ENCODE measurements at places on chromosomes 5 and 9. TPM values are rescaled to one million over a fixed set of nuclear protein-coding genes. Genes with fewer than 3 reads are reported as not detected.

BNIP1 gene
- 22.1 TPM for total RNA-seq

PALM2AKAP2 gene
- 31.7 TPM for total RNA-seq

PAEP gene
- total RNA-seq: not detected

RPL12 gene
- total RNA-seq: 1,832 TPM

STC2 gene
- 68.5 TPM for total RNA-seq

PCDHA7 gene
- 0.88 TPM for total RNA-seq

PCDH1 gene
- 2.2 TPM for total RNA-seq

IFNK gene
- not detected for total RNA-seq

RBM18 gene
- 10.2 TPM for total RNA-seq

LCN10 gene
- total RNA-seq: 0.10 TPM

NR4A3 gene
- total RNA-seq: 0.10 TPM

SCGB3A2 gene
- total RNA-seq: not detected

CDH9 gene
- not detected for total RNA-seq

SEMA4D gene
- 0.12 TPM for total RNA-seq

GRCh38 chr5:90707698-90708097, 149.1 kb downstream of the ADGRV1 start:
- no peak for DNase-seq

- no peak for DNase-seq
These were observed at the start of gene TSSK1B for GRCh38 chr5:113434889-113435288. TSSK1B (minus strand) TSS chr5:113434989; CDS start chr5:113434839, 150 bp downstream.

GRCh38 chr5:41815261-41815660, 55.0 kb downstream of the OXCT1 start:
- DNase-seq: no peak

- no peak for DNase-seq
These were observed 48.9 kb downstream of the YIPF5 start for GRCh38 chr5:144121577-144121976.

DNA sequence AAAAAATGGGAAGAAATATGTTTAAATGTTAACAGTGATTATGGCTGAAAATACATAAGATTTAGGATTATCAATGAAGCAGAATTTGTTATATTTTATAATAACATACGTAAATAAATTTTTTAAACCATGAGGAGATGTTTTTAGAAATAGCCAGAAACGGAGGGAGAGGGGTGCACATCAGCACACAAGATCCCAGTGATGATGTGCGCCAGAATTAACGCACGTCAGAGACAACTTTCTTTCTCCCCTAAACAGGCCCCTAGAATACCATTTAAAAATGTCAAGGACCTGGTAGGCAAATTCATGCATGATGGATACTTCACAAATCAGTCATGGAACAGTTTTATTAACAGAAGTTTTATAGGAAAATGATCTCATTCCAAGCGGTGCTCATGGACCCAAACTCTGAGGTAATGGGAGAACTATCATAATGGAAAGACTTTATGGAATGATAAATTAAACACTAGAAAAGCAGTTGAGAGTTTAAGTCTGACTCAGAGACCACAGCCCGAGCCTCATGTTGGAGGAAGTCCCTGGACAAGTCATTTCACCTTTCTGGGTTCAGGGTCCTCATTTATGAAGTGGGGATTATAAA, 258.9 kb upstream of the GAS1 start:
- DNase-seq: peak; percentile 15

DNA sequence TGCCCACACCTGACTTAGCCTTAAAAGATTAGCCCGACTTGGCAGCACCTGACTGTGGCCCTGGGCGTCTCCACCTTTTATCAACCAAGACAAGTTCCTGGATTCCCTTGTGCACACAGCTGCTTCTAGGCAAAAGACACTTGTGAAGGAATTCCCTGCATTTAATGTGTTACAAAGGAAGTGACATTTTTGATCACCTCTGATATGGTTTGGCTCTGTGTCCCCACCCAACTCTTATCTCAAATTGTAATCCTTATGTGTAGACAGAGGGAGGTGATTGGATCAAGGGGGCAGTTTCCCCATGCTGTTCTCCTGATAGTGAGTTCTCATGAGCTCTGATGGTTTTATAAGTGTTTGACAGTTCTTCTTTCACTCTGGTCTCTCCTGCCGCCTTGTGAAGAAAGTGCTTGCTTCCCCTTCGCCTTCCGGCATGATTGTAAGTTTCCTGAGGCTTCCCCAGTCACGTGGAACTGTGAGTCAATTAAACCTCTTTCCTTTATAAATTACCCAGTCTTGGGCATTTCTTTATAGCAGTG, 2.6 kb upstream of the CPEB4 start:
- DNase-seq: peak; percentile 43

- no peak for DNase-seq
These were observed 133.0 kb downstream of the ZSWIM6 start for GRCh38 chr5:61465066-61465465.

- DNase-seq: no peak
These were observed 226.3 kb upstream of the MPDZ start for GRCh38 chr9:13505797-13506196.

- no peak for DNase-seq
These were observed 19.7 kb downstream of the CD180 start for GRCh38 chr5:67176936-67177335.

- peak; percentile 85 for DNase-seq
These were observed 56.9 kb downstream of the NPR3 start for GRCh38 chr5:32767948-32768467.

DNA sequence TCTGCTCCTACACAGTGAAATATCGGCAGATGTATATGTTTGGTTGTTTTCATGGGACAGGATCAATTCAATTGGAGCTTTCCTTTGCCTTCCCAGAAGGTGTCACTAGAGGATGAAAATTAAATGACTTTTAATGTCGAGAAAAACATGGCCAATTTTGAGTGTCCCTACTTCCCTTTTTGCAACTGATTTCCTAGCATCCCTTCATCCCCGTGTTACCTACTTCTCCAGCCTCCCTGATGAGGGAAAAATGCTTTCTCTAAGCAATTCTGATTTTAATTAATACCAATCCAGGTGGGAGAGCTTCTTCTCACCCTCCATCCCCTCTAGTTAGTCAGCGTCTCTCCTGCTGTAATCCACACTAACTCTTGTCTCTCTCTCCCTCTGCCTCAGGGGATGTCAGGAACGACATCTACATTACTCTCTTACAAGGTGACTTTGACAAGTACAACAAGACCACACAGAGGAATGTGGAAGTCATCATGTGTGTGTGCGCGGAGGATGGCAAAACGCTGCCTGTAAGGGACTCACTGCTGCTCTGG, 64.9 kb downstream of the DOCK2 start:
- DNase-seq: peak; percentile 49

GRCh38 chr5:5419291-5420210, 2.9 kb upstream of the ICE1 start:
- peak; percentile 77 for DNase-seq

DNA sequence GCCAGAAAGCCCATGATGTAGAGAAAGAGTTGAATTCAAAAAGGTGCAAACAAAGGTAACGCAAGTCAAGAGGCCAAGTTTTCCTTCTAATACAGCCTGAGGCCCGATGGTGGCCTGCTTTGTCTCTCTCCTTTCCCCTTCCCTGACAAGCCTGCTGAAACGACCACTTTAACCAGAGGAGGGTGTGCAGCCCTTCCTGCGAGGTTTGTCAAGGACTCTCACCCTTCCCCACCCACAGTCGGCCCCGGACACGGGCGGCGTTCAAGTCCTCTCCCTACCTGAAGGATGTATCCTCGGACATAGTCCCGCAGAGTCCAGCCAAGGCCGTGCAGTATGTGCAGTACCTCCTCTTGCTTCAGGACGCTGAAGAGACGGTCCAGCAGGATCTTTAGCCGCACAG, 318.2 kb downstream of the BNC2 start:
- DNase-seq: no peak

GRCh38 chr5:38463634-38464521, 92.6 kb downstream of the LIFR start:
- DNase-seq: peak; percentile 94

DNA sequence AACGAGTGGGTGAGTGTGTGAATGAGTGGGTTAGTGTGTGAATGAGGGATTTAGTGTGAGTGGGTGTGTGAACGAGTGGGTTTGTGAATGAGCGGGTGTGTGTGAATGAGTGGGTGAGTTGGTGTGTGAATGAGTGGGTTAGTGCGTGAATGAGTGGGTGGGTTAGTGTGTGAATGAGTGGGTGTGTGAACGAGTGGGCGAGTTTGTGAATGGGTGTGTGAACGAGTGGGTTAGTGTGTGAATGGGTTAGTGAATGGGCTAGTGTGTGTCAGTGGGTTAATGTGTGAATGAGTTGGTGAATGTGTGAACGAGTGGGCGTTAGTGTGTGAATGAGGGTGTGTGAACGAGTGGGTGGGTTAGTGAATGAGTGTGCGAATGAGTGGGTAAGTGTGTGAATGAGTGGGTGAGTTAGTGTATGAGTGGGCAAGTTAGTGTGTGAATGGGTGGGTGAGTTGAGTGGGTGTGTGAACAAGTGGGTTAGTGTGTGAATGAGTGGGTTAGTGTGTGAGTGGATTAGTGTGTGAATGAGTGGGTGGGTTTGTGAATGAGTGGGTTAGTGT, 39.6 kb downstream of the NKD2 start:
- DNase-seq: no peak

DNA sequence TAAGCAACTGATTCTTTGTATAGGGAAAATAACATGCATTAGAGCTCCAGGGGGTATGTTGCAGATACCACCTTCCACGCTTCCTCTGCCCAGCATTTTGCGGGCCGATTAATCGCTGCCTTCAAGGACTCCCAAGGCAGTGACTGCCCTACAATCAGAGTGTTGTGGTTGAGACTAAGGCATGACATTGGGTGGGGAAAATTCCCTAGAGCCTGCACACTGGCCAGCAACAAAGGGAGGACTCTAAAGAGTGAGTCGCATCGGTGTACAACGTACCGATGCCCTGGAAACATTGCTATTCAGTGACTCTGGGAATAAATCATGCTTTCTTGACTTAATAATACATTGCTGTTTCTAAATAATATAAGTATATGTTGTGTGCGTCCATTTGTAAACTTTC, 119.7 kb downstream of the ZNF462 start:
- DNase-seq: no peak

DNA sequence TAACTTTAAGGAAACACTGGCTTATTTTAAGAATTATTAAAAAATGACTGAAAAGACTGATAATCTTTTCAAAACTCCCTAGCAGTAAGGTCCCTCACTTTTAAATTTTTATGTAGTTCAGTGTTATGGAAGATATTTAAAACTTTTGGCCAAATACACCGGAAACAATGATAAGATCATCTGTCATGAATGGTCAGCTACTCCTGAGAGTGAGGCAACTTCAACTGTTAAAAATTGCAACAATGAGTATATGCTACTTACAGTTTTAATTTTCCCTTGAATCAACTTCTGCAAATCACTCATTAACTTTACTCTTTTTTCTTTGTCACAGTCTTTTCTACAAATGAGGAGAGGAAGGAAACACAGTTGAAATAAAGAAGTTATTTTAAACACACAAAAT, 10.8 kb downstream of the PUM3 start:
- no peak for DNase-seq

DNA sequence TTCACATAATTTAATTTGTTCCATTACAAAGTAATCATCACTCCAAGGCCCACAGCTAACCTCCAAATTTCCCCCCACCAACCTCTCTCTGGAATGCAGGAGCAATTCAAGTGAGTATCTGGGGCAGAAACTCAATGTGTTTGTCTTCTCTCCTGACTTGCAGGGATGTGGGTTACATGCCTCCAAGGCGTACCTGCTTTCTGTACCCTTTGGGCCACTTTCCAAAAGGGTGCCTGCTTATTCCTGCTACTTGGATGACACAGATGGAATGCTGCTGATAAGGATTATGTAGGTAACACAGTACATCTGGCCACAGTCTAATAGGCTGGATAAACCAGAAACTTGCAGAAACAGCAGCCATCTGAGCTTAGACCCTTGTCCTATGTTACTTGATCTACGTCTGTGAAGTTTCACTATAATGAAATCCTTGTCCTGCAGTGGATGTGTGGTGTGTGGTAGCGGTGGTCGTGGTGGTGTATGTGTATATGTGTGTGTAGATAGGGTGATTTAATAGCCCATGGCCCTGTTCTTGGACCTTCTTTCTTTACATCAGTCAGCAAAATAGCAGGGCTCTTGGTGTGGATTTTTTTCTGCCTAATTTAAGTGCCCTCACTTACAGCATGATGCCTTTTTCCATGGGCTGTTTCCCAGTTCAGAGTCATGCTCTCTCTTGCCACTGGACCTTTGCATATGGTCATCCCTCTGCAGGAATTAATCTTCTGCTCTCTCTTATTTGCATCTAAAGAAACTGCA, 175.9 kb downstream of the ZDHHC21 start:
- no peak for DNase-seq

GRCh38 chr5:132180134-132180745, 47.4 kb downstream of the P4HA2 start:
- peak; percentile 73 for DNase-seq

GRCh38 chr9:104871961-104872527, 55.9 kb downstream of the ABCA1 start:
- no peak for DNase-seq

- DNase-seq: no peak
These were observed 6.9 kb downstream of the OTULIN start for GRCh38 chr5:14671414-14671813.

- DNase-seq: peak; percentile 21
These were observed 265.5 kb upstream of the ADAMTSL1 start for GRCh38 chr9:18208166-18209059.

- peak; percentile 89 for DNase-seq
These were observed 613.7 kb upstream of the CDH18 start for GRCh38 chr5:20601678-20602100.

DNA sequence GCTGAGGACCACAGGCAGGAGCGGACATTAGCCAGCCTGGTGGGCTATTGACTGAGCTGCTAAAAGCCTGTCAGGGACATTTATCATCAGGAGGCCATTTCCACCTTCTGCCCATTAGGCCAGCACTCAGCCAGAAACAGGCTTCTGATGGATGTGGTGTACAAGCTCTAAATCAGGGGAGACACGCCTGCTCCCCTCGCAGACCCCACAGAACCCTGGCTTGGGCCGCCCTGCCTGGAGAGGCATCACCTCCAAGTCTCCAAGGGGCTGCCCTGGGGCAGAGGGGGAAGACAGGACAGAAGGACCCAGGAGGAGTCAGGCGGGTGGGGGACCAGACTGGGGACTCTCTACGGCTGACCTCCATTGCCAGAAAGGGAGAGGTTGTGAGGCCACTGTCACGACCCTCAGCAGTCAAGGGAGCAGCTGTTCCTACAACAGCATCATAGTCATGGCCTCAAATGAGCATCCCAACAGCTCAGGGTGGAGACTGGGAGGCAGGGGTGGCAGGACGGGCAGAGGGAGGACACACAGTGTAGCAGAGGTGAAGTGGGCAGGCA, 24.0 kb upstream of the TRIM14 start:
- DNase-seq: no peak

- DNase-seq: no peak
These were observed 179.0 kb upstream of the CD180 start for GRCh38 chr5:67375606-67376005.

GRCh38 chr5:24642022-24642421, 2.8 kb downstream of the CDH10 start:
- DNase-seq: peak; percentile 2

GRCh38 chr5:95846554-95847260, 24.2 kb upstream of the GLRX start:
- DNase-seq: peak; percentile 62

GRCh38 chr5:6496636-6497035, 48.0 kb downstream of the UBE2QL1 start:
- no peak for DNase-seq

- DNase-seq: peak; percentile 3
These were observed 18.8 kb downstream of the ZNF510 start for GRCh38 chr9:96758845-96759673.
